ENCODE measurements at places on chromosomes 12 and 14.

GRCh38 chr12:31021809-31022494 is 51.7 kb upstream of the DDX11 start:
- DNase-seq: no peak

- DNase-seq: no peak
These were observed 39.9 kb downstream of the TMEM132D start for GRCh38 chr12:129863938-129864337.

- DNase-seq: no peak
These were observed 7.6 kb downstream of the SLC38A2 start for GRCh38 chr12:46364777-46365580.

DNA sequence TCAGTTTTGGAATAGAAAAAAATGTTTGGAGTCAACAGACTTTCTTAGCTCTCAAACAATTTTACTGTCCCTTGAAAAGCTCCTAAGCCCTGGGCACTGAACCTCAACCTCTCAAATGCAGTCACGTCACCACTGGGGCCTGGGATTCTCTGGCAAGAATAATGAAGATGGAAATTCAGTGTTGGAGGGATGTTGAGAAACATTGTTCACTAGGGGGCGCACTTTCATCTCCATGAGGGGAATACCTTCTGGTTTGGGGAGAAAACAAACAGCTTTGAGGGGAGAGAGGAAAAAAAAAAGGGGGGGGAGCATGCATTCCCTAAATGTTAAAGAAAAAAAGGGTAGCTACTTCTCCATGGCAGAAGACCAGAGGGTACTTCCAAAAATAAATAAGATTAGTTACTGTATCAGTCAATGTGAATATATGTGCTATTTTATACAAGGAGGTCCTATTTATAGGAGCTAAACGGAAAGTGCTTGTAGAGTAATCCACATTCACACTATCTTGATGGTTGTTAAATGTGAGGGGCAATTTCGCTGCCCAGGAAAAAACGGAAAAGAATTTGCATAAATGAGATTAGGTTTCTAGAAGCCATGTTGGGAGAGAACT is 5.8 kb upstream of the TBPL2 start:
- DNase-seq: peak; percentile 63

DNA sequence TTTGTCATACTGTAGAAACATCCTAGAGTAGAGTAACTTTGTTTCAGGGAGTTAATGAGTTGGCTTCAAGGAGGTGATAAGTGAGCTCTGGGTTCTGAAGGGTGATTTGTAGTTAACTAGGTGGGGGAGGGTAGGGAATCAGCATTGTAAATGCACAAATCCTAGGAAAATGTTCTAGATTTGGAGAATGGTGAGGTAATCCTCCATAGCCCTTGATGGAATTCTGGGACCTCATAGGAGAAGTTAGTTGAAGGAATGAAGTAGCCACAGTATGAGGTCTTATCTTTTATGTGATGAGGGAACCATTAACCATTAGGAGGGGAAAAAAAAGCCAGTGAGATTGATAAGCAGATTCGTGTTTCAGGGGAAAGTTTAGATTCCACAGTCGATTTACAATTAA is 8.0 kb downstream of the CNOT2 start:
- no peak for DNase-seq

- no peak for DNase-seq
These were observed 30.1 kb downstream of the MED13L start for GRCh38 chr12:116247377-116247776.

DNA sequence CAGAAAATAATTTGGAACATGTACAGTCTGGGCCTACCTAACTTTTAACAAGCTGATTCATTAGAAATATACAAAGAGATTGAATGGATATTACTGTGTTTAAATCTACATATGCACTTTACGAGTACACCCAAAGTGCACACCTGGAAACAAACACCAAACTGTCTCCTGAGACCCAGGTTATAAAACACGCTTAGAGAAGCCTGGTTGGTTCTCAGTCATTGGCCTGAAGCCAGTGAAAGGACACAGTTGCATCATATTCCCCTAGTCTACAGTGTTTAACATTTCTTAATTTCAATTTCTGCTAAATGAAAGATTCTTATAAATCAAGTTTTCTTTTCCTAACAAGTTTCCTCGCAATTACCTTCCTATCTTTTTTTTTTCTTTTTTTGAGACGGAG is 209.5 kb downstream of the FBXL14 start:
- DNase-seq: no peak

DNA sequence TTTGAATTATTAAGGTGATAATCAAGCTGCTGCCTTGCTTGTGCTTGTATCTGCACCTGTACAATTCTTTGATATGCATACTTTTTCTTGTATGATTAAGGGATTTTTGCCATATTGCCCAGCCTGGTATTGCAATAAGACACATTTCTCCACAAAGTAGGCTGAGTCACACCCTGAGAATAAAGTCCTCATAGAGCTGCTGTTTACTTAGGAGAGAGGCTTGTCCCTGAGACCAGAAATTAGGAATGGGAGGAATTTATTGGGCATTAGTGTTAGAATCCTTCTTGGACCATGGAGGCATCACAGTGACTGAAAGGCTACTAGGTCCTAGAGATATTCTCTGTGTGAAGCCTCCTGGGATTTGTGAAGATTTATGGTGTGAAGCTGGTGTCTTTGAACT is 506.8 kb upstream of the FBXO33 start:
- DNase-seq: no peak

DNA sequence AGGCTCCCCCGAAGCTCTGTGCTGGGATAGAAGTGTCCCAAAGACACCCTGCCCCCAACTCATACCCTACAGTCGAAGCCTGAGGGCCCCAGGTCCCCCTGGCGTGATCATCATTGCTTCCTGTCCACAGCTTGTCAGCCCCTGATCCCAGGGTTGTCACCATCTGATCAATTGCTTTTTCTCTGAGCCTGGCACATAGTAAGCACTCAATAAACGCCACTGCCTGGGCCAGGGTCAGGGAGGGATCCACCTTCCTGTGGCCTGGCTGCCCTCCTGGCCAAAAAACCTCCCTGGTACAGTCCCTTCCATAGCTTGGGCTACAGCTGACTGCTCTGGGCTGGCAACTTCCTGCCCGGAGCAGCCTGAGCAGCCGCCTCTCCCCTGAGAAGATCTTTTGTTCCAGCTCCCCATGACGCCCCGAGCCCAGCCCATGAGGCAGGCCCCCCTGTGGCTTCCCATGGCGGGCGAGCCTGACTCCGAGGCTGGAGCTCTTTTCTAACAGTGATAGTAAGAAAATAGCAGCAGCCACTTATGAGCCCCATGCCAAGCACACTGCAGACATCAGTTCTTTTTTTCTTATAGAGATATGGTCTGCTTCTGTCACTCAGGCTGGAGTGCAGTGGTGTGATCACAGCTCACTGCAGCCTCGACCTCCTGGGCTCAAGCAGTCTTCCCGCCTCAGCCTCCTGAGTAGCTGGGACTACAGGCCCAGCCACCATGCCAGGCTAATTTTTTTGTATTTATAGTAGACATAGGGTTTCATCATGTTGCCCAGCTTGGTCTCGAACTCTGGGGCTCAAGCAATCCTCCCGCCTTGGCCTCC is 6.5 kb downstream of the SH2B3 start:
- no peak for DNase-seq

GRCh38 chr12:51441583-51441982 is 17.0 kb downstream of the SLC4A8 start:
- no peak for DNase-seq

- DNase-seq: no peak
These were observed 217.8 kb downstream of the KITLG start for GRCh38 chr12:88362439-88362838.

GRCh38 chr14:101961746-101962502 is 2.4 kb upstream of the DYNC1H1 start:
- no peak for DNase-seq

DNA sequence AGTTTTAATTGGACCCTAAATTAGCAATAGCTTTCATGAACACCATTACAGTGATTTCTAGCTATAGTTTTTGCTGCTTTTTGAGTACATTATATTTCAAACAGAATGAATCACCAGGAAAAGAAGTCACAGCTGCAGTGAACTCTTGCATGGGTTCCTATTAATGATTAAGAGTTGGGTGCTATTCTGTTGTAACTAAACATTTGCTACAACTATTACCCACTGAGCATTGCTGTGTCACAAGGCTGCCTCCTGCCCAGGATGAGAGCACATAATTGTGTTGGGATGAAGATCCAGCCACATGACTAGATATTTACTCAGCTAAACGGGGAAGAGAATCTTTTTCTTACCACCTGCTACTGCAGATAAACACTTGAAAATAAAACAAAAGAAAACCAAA is 152.7 kb downstream of the GXYLT1 start:
- no peak for DNase-seq

GRCh38 chr12:23423796-23424195 is 525.7 kb downstream of the SOX5 start:
- no peak for DNase-seq

DNA sequence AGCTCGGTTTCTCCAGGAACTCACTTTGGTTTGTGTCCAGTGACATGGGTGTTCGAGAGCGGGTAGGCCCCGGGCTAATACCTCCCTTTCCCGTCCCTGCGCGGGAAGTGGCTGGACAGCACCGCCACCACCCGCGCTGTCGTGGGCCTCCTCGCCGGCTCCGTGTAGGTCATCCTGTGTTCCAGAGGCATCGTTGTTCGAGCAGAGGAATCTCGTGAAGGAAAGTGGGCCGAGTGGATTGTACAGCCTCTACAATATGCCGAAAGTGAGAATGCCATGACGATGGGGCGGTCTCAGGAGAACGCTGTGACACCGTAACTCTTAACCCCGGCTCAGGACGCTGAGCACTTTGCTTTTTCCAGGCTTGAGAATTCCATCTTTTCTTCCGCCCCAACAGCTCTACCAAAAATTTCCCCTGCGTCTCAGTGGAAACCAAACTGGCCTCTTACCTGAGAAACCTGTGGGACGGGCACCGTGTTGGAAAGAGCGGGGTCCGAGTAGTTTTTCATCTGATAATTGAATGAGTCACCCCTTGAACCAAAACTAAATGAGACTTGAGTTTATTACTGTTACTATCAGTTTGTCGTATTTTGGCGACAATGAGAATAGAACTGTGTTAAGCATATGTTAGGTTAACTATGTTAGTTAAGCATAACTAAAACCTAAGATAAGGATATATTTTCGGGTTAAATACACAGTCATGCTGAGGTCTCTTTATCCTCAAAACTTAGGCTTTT is 510 bp downstream of the EIF2S1 start:
- DNase-seq: no peak

DNA sequence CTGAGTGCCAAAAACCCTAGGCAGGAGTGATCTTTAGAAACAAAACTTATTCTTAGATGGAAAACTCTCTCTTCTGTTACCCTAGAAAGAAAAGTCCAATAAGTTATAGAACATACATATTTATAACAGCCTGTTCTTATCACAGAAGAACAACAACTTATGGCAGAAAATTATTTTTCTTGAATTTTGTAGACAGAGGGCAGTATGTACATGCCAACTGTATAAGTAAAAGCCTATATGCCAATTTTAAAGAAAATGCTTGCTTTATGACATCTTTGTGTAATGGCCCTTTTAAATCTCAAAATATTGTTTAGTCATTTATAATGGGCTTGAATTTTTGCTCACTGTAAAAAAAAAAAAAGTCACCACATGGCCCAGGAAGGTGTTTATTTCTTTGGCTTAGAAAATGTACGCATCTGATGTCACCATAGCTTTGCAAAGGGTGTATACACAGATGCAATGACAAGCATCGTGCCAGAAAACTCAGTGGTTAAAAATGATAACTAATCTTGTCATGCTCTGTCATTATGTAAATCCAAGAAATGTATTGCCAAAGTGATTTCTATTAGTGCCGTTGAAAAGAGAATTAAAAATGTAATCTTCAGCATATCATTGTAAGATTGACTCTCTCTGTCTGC is 38.3 kb upstream of the GRIP1 start:
- no peak for DNase-seq

DNA sequence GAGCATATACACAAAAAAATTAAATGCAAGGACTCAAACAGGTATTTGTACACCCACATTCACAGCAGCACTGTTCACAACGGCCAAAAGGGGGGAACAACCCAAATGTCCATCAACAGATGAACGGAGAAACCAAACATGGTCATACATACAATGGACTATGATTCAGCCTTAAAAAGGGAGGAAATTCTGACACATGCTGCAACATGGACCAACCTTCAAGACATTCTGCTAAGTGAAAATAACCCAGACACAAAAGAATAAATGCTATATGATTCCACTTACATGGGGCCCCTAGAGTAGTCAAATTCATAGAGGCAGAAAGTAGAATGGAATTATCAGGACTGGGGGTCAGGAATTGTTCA is 29.5 kb downstream of the ACTN1 start:
- DNase-seq: no peak

DNA sequence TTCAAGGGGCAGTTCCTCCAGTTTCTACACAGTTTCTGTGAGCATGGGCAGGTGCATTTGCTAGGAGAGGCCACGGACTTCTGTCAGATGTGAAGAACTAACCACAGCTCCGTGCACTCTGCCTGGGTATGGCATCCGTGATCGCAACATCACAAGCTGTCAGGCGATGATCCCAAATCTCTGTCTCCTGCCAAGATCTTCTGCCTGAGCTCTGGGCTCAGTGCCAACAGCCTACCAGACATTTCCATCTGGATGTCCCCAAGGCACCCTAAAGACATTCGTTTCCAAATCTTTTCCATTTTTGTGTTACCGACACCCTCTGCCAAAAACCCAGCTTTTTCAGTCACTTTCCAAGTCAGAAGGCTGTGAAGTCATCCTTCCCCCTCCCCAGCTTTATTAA is 292.1 kb downstream of the GLT1D1 start:
- no peak for DNase-seq

GRCh38 chr12:49776858-49777257 is 35.5 kb downstream of the TMBIM6 start:
- no peak for DNase-seq

DNA sequence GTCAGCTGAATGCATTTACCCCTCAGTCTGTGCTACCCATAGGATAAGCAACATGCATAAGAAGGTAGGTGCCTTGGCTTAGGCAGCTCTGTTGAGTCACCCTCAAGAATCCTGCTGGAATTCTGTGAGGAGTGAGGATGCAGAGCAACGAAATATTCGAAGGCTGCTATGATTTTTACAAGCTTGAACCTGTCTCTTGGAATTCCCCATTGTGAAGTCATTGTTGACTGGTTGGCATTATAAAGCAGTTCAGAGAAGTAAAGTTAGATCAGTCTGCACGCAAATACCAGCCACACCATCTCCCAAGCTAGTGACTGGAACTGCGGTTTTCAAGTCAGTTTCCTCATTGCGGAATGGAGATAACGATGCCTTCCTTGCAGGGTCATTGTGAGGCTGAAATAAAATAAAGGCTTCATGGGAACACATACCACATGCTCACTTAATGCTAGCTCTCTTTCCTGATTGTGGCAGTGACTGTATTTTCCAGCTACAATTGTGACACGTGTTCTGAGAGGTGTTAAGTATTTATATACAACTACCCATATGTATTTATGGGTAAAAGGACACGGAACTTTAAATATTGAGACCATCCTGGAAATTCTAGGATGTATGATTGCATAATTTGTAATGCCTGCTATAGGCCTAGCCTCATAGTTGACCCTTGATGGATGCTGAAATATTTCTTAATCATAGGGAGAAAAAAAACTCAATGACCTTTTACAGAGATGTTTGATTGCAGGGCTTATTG is 96.7 kb downstream of the ETV6 start:
- no peak for DNase-seq
